ENCODE measurements at places on chromosomes 3 and 15.

- DNase-seq, result no peak
Observed at GRCh38 chr15:22872936-22873701, 34.7 kb downstream of the NIPA2 start.

- DNase-seq, result no peak
Observed at GRCh38 chr15:49023354-49023753, 22.9 kb downstream of the SECISBP2L start.

- DNase-seq, result no peak
Observed at GRCh38 chr3:50126287-50127211, 28.6 kb upstream of the SEMA3F start.

GRCh38 chr15:76431971-76432370 is 95.4 kb downstream of the ISL2 start:
- no peak for DNase-seq

DNA sequence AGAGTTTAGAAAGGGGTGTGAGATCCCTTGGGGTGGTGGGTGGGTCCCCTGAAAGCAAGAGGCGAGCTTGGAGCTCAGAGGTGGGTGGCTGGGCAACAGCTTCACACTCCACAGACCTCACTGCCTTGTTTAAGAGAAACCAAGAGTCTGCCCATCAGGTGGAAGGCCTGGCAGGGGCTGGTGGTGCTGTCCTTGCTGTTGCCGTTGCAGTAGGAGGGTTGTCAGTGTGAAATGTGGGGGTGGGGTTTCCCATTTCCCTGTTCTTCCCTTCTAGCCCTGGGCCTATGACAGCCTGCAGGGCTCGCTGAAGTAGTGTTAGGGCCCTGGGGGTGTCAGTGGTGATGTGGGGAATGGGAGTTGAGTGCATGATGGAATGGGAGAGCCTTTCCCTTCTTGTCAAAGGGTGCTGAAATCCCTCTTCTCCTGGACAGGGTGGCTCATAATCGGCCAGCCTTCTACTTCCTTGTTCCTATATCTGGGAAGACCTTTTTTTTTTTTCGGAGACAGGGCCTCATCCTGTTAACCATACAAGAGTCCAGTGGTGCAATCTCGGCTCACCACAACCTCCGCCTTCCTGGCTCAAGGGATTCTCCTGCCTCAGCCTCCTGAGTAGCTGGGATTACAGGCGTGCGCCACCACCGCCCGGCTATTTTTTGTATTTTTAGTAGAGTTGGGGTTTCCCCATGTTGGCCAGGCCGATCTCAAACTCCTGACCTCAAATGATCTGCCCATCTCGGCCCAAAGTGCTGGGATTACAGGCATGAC is 4.3 kb downstream of the PLEKHO2 start:
- no peak for DNase-seq
